Endothelial cell of umbilical vein (primary cell): ENCODE measurements at places on chromosomes 5 and 9. TPM values are rescaled to one million over a fixed set of nuclear protein-coding genes. Genes with fewer than 3 reads are reported as not detected.

DNA sequence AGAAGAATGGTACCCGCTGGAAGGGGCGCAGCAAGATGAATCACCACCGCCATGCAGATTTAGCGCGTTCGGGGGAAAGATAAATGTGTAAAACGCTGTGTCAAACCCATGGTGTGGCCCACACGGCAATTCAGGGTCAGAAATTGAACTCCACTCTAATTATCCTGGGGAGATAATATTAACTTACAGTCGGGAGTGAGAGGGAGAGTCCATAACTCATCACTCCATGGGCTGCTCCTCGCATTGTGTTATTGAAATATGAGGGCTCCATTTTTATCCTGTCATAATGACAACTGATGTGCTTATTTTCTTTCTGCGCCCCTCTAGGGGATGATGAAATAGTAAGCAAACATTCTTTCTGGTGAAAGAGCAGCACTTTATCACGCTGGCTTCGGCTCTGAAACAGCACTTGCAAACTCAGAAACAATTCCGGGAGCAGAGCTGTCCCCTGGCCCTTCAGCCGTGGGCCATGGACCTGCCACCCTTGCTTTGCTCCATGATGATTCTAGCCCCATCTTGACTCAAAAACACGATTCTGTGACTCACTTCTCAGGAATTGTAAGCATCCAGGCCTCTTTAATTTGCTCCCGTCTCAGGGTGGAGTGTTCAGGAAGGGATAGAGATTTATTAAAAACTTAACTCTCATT lies 431.6 kb downstream of the IRX1 start:
- peak; percentile 3 for DNase-seq

GRCh38 chr9:129569502-129570449 lies 51.1 kb downstream of the C9orf50 start:
- DNase-seq: peak; percentile 30

GRCh38 chr5:5062525-5063302 lies 77.4 kb upstream of the ADAMTS16 start:
- no peak for DNase-seq

- DNase-seq: no peak
These were observed 47.8 kb downstream of the LOX start for GRCh38 chr5:122030251-122030650.

DNA sequence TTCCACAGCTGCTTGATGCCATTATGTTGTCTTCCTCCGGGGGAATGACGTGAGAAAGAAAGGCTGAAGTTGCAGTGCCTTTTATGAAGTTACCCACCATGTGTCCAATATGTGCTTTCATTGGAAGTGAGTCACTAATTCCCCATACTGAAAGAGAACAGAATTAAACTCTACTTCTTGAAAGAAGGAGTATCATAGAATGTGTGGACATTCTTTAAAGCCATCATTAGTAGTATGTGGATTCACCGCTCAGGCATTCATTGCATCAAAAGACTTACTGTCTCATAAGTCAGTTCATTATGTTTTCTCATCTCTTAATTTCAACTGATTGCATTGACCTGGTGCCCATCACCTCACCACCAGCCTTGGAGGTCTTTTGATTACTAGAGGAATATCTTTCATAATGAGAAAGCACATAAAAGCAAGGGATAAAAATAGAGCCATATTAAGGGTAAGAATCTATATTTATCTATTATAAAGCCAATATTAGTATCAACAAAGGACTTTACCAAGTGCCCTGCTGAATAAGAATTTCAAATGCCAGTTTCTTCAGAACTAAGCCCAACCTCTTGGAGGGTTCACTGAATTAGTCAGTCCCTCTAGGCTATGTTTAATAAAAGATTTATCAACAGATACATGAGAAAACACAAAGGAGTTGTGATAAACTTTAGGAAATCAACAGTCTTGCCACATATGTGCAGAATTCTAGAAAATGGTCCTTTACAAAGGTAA lies 516.1 kb downstream of the NTRK2 start:
- DNase-seq: no peak

GRCh38 chr5:6362846-6363245 lies 15.5 kb downstream of the MED10 start:
- DNase-seq: no peak

DNA sequence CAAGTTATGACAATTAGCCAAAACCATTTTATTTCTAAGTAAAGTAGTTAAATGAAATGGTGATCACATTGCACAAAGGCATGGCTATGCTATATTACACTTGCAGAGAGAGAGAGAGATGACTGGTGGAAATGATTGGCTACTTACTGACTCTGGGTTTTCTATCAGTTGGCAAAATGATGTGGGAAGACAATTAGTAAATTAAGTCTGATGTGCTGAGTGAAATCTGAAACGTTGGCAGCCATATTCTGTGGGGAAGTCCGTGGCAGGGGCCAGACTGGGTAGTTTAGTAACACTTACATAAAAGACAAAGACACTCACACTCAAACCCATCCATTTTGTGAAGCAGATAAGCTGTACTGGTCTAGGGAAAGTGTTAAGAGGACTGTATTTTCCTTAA lies 61.6 kb downstream of the ANXA1 start:
- no peak for DNase-seq

GRCh38 chr5:134449167-134449566 lies 37.5 kb upstream of the CDKN2AIPNL start:
- DNase-seq: no peak

DNA sequence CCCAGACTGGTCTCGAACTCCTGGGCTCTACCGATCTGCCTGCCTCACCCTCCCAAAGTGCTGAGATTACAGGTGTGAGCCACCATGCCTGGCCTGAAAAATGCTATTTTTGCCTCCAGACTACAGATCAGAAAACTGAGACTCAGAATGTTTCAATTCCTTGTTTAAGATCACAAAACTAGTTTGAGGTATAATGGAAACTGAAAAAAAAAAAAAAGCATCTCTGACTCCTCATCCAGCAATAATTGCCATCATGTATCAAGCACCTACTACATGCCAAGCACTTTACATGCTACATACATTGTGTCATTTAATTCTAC lies 35.6 kb downstream of the PLAC8L1 start:
- no peak for DNase-seq

DNA sequence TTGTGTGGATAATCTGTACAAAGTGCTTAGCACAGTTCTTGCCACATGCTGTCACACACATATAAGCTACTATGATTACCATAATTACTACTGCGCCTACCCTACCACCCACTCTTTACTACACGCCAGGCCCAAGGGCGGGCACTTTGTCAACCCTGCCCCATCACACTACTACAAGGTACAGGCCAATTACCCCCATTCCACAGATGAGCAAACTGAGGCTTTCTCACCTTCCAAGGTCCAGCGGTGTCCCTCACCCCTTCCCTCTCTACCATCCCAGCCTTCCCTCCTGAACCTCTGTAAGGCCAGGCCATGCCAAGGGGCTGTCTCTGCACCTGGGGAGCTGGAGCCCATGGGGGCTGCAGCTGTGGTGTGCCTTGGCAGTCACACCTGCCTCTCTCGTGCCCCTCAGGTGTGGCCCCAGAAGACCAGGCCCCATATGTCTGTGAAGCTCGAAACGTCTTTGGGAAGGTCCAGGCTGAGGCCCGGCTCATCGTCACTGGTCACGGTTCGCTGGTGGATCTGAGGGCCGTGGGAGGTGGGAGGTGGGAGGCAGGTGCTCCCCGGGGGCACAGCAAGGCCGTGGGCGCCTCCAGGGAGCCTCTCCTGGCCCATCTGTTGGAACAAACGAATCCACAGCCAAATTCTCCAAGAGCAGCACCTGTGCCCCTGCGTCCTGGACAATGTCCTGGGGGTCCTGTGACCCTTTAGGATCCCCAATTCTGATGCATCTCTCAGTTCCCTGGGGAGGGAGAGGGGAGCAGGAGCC lies 54.6 kb downstream of the HMCN2 start:
- DNase-seq: no peak

GRCh38 chr5:5613261-5613990 lies 190.9 kb downstream of the ICE1 start:
- DNase-seq: no peak

DNA sequence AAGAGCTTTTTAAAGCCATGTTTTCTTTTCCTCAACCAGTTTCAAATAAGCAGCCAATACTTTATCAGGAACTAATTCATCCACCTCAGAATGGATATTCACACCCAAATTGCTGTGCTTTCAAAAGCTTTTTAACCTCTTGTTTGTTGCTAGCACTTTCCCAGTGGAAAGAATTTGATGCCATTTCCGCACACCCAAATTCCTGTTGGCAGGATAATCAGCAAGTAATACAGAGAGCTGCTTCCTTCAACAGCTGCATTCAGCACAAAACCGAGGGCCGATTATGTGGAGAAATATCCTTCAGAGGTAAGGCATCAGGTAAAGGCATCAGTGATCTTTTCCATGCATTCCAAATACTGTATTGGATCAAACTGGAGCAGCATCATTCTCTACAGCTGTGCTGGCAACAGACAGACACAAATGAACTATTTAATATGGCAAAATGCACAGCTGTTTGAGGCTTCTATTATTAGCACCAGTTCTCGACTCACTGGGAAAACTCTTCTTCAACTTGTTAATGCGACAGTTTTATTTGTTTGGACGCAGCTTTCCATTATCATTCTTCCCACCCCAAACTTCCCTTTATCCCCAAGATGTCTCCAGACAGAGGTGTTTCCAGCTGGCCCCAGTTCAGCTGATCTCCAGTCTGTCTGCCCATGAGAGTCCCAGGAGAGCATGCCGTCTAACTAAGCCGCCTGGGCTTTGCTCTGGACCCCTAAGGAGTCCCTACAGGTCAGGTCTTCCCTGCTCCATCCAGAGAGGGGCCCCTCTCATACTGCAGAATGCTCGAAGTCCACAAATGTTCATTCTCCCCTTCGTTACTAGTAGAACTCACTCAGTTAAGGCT lies 22.2 kb upstream of the MGAT1 start:
- DNase-seq: peak; percentile 54

DNA sequence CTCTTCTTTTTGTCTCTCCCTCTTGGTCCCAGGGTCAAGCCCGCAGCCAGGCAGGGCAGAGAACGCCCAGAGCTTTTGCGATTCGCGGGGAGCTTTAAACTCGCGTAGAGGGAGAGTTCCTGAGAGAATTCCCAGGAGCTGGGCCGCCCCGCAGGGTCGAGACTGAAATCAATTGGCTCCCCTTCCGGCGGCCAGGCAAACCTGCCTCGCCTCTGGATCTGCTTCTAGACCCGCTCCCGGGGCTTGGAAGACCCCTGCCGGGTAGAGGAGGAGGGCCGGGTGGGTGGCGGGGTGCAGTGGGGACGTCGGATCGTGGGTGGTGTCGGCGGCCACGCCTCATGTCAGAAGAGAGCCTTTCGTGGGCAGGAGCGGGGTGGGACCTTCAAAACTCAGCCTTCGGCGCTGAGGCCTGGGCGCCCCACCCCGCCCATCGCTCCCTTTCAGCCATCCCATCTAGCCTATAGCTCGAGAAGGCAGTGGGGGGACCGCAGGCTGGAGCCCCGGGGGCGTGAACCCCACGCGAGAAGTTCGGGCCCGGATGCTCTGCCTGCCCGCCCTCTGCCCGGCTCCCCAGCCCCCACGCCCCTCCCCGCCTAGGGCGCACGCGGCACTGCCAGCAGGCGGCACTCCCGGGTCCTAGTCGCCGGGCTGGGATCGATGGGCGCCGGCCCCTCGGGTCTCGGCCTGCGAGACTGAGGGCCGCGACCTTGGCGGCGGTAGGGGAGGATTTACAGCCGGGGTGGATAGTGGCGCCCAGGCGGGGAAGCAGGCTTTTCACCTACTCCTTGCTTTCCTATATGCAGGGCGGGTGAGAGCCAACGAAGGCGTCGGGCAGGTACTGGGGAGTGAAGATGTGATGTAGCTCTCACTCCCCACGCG lies 6.1 kb downstream of the PRDM6 start:
- no peak for DNase-seq

DNA sequence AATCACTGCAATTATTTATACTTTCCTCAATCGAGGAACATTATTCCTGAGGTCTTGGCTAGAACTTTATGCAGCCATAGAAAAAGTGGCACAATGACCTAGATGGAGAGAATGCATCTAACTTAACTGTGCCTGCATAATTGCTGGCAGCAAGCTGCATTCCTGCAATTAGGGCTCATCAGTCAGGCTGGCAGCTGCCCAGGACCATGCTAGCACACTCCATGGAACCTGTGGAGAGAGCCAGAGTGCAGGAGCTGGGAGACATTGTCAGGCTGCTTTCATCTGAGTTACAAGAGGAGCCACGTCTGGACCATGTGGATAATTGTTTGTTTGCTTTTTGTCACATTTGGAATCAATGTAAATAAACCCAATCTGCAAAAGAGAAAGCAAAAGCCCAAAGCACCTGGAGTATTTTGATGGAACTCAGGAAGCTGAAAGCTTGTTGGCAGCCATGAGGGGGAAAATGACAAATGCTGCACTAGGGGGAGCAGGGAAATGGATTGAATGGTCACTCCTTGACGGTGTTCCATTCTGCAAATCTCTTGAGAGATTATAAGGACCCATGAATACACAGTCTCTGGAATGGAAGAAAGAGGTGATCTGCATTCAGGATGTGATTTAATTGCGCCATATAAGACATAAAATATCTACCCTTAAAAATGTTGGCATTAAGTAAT lies 839.9 kb downstream of the MAT2B start:
- DNase-seq: peak; percentile 12

DNA sequence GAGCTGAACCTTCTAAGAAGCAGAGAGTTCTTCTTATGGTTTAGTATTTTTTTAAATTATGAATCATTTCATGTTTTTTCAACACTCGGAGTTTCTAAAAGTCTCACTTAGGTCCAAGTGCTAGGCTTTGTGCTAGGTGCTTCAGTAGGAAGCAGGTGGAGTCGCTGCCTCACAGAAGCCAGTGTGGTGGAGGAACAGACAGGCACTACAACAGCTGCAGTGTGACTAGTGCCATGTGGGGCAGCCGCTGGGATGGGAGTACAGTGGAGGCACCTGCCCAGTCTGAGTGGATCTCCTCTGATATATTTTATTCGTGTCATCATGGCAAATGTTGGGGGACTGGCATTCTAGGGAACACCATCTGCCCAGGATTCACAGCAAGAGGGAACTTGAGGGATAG lies 15.3 kb downstream of the PCDHGC5 start:
- DNase-seq: no peak

- DNase-seq: peak; percentile 46
These were observed 14.6 kb downstream of the SPATA9 start for GRCh38 chr5:95668216-95668615.

GRCh38 chr5:76791461-76791860 lies 27.4 kb upstream of the F2RL1 start:
- DNase-seq: peak; percentile 70

GAS1 gene
- total RNA-seq: 0.15 and 0.18 TPM in 2 replicates

GRXCR2 gene
- not detected in 2 replicates for total RNA-seq

MCTP1 gene
- 203 and 307 TPM in 2 replicates for total RNA-seq

TMEM171 gene
- total RNA-seq: 5.0 and 5.6 TPM in 2 replicates

LHX3 gene
- total RNA-seq: not detected in 2 replicates

F2R gene
- total RNA-seq: 342 and 393 TPM in 2 replicates

TNFSF15 gene
- 13.6 and 14.3 TPM in 2 replicates for total RNA-seq

SLCO6A1 gene
- total RNA-seq: not detected in 2 replicates

ARID3C gene
- total RNA-seq: not detected in 2 replicates

RNF183 gene
- not detected in 2 replicates for total RNA-seq

FYB1 gene
- 0.44 TPM in 1 of 2 replicates, not detected in the other for total RNA-seq

NOXA1 gene
- total RNA-seq: 0.91 and 1.3 TPM in 2 replicates
